ENCODE measurements at places on chromosomes 7 and 10. TPM values are rescaled to one million over a fixed set of nuclear protein-coding genes. Genes with fewer than 3 reads are reported as not detected.

GRCh38 chr10:36302086-36302485 lies 660.0 kb upstream of the FZD8 start:
- DNase-seq, result no peak

DNA sequence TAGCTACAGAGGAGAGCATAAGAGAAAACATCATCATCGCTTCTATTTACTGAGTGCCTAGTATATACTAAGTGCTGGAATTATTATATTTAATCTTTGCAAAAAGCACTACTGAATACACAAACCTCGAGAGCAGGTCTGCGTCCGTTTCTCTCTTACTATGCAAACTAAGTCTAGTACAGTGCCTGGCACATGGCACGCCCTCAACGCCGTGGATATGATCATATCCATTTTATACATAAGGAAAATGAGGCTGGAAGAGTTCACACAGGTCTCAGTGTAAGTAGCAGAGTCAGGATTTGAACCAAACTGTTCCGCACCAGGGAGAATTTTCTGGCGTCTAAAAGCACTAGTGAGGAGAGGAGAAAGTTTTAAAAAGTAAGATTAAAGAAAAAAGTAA lies 17.6 kb downstream of the MXI1 start:
- no peak for DNase-seq

GRCh38 chr7:94243066-94243711 lies 151.5 kb upstream of the COL1A2 start:
- DNase-seq, result no peak

DNA sequence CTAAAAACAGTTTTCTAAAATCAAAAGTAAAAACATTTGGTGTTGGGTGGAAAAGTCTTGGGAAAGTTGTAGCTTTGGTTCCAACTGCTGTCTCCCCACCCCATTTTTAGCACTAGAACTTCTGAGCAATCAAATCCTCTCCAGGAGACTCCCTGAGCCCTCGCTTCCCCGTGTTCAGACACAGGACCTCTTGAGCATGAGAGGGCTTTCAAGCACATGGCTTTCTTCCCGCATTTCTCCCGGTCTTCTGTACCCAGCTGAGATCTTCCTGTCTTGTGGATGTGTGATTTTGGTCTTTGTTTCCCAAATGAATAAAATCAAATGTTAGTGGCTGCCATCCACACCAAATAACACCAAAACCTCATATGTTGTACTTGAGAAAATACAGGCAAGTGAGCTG lies 5.0 kb downstream of the CXCL12 start:
- no peak for DNase-seq

DNA sequence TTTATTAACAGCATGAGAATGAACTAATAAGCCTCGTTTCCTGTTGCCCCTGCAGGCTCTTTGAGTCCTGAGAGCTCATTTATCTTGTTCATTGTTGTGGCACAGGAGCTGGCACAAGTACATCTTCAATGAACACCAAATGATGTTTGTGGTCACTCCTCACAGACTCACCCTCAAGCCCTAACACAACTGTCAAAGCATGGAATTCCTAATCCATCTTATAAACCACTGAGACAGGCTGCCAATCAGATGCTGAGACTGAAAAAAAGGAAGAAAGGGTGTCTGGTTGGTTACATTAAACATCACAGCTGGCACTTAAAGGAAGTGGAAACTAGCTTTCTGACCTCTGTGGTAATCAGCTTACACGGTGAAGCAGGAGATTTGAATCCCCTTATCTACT lies 7.7 kb upstream of the CCDC172 start:
- DNase-seq, result no peak

- no peak for DNase-seq
These were observed 63.9 kb upstream of the AHR start for GRCh38 chr7:17234398-17235031.

GRCh38 chr7:43729214-43729923 lies at the start of gene COA1:
Gene COA1 (minus strand): TSS chr7:43729523. CDS start chr7:43648614, 80,909 bp downstream.
- peak; percentile 93 for DNase-seq

The CARD11 gene
- 0.12 TPM for total RNA-seq

The RABGEF1 gene
- 21.2 TPM for total RNA-seq

The PNLIPRP2 gene
- total RNA-seq, result not detected

The LRGUK gene
- 0.43 TPM for total RNA-seq

The CYP2W1 gene
- not detected for total RNA-seq

The CALHM3 gene
- not detected for total RNA-seq

Data from G401 (cell line).